ENCODE measurements at places on chromosomes 7 and 10.
A peak's percentile ranks its signal among the peaks of the same experiment; 100 is the strongest.

GRCh38 chr7:25858200-25858524 lies 293.8 kb upstream of the NFE2L3 start:
- DNase-seq: no peak

GRCh38 chr7:138865843-138866242 lies 67.8 kb upstream of the ATP6V0A4 start:
- DNase-seq: peak; percentile 50

DNA sequence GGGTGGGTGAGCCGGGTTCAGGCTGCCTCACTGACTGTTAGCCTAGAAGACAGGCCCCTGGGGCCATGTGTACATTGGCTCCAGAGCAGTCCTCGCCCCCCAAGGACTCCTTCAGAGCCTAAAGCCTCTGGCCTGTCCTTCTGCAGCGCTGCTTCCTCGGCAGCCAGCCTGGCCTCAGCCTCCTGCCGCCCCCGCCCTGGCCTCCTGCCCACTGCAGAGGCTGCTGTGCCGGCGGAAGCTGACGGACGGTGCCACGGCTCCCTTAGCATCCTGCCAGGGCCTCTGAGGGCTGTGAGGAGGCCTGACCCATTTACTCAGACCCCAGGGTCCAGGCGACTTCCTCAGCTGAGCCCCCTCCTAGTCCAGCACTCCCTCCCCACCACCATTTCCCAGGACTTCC lies 4.9 kb downstream of the SRRM3 start:
- DNase-seq: no peak

GRCh38 chr7:14892961-14893360 lies 9.6 kb downstream of the DGKB start:
- DNase-seq: no peak

- DNase-seq: no peak
Observed at GRCh38 chr10:86290933-86291615, 75.5 kb downstream of the GRID1 start.

DNA sequence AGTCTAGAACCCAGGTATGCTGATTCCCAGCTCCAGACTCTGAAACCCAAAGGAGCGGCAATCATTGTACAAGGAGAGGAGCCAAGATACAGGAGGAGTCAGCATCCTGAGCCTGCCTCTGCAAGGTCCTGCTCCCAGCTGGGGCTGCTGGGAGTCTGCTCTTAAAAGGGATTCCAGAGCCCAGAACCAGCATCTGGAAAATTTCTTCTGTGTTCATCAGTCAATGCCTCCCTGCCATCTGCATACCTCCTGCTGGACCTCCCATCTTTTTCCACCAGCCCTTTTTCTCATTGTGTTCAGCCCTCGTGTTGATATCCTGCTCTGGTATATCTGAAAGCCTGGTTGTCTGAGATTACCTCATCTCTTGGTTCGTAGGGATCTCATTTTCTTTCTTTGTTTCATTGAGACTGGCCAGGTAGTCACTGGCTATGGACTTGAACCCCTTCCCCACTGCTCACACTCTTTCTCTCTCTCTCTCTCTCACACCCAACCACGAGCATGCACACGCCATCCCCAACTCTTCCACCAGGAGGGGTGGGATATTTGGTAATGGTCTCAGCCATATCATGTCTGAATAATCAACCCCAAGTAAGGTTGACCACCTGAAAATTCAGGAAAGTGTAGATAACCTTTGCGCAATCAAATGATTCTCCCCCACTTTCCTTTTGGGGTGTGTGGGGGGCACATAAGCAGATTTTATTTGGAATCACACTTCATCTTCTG lies 608.8 kb downstream of the LRMDA start:
- no peak for DNase-seq

- DNase-seq: no peak
Observed at GRCh38 chr7:141042222-141043193, 27.8 kb upstream of the MRPS33 start.

DNA sequence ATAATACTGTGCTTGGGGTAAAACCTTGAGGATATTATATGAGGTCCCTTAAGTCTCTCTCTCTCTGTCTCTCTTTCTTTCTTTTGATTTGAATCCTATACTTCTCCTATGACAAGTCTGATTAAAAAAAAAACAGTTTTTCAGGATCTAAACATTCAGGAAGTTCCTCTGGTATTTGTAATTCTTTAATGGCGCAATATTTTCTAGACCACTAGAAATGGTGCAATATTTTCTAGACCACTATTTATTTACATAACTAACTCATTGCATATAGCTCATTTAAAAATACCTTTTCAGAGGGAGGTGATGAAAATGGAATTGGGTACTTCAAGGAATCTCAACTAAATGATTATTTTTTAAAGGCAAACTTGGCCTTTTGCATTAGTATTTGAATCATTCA lies 1235.3 kb downstream of the GATA3 start:
- DNase-seq: no peak

DNA sequence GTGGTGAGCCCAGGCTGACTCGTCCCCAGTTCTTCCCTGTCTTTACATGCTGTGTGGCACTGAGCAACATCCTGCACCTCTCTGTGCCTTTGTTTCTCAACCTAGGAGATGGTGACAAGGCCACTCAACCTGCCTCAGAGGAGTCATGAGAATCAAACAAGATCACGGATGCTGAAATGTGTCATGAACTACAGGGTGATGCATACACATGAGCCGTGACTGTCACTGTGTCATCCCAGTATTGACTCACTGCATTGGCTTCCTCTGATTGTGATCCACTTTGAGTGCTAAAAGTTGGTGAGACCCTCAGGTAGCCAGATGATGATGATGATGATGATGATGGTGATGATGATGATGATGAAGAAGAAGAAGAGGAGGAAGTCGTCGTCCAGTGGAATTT lies 11.5 kb downstream of the C10orf71 start:
- no peak for DNase-seq

- no peak for DNase-seq
Observed at GRCh38 chr7:139583826-139584553, 60.5 kb downstream of the CLEC2L start.

GRCh38 chr7:5595545-5596045 lies 172.0 kb upstream of the TNRC18 start:
- no peak for DNase-seq

GRCh38 chr10:97683556-97684367 lies 3.3 kb downstream of the AVPI1 start:
- DNase-seq: no peak
